HAP-1 (cell line): ENCODE measurements at places on chromosomes 13 and 19.

DNA sequence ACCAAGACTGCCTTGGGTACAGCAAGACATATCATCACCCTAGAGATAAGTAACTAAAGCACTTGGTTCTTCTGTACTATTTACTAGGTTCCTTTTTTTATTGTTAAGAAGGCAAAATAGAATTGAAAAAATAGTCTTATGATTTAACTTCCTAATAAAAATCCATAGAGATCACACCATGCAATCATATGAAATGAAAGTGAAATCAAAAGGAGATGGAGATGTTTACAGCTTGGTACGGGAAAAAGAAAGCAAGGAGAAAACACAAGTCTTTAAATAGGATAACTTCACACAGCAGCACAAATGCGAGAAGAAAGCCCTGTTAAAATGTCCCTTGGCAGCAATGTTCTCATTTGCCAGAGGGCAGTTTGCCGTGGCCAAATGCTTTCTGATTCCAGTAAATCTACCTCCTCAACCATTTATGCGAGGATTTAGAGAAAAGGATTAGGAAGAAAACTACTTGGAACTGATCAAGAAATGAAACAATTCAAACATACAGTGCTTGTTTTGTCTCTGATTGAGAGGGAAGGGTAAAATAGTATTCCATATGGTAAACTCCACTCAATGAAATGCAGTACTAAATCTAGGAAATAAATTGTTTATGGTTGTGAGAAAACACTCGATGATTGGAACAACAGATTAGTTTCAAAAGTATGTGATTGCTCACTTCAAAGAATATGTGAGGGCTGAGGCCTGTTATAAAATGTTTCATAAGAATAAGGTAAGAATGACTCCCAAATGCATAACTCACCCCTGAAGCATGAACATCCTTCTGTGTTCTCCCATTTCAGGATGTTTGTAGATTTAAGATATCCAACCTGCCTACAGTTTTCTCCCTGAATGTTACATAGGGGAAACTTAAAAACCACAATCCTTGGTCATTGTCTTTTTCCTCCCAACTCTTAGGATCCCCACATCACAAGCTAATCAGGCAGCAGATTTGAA, 487.8 kb downstream of the DACH1 start:
- peak; percentile 41 for DNase-seq

DNA sequence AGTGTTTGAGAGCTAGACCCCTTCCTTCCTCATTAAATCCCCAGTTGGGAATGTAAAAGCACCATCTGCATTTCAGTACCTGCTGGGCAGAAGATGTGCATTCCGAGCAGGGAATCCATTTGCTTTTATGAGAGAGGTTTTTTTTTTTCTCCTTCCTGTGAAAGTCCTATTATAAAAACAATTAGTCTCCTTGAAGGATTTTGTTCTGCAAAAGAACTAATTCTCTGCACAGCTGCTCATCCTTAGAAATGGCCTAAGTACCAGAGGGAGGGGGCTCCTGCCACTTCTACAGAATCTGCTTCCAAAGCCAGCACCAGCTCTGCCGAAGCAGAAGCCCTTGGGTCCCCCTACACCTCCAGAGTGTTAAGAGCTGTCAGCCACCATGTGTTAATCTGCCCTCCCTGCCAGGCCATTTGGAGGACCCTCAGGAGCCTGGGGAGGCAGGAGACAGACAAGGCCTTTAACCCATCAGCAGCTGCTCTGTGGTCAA, 36.4 kb upstream of the SERPINE3 start:
- peak; percentile 46 for DNase-seq

DNA sequence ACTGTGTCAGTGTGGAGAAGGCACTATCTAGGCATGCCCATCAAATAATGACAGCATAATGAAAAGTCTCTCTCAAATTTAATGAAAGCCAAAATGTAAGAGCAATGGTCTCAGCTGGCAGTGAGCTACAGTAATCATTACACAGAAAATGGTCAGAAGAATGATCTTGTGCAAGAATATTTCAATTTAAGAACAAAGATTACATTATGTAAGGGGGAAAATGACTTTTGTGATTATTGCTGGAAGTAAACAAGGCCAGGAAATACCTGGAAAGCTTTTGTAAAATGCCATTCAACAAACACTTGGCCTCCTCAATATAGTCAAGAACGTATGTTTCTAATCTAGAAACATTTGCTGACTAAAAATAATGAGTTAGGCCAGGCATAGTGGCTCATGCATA, 89.1 kb downstream of the CAB39L start:
- no peak for DNase-seq

GRCh38 chr13:92802776-92803175, 423.8 kb upstream of the GPC6 start:
- DNase-seq, result no peak

DNA sequence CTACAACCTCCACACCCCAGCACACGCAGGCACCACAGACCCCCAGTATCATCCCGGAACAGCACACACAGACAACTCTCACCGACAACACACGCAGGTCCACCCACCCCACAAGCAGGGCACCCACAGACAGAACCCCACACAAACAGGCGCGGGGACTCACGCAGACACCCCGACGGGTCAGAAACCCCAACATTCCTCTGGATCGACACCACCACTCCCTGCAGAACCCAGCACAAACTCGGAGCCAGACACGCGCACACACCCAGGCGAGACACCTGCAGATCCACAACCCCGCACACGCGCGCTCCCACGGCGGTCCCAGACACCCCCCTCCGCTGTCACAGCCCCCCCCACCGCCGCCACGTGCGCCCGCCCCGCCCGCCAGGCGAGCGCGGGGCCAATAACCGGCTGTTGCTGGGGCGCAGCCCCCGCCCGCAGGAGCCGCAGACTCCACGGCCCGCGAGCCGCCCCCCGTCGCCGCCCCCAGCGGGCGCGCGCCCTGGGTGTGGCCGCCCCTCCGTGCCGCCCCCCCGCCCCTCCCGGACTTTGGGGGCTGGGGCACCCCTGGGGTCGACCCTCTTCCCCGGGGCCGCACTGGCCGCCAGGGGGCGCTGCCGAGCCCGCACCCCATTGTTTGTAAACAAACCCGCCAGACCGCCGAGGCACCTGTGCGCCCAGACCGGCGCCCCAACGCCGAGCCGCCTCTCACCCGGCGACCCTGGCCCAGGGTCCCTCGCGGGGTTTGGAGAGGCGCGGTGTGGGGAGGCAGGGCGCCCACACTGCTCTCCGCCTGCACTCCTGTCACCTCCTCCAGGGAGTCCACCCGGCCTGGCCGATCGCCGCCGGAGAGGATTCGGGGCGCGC, 712 bp downstream of the BBC3 start:
- peak; percentile 79 for DNase-seq

- DNase-seq, result no peak
These were observed 67.5 kb downstream of the B3GLCT start for GRCh38 chr13:31267126-31267784.
